Activated T-helper 17 cell treated with anti-CD3 and anti-CD28 coated beads, Interleukin-2, amount 50 U/mL, for 72 hours (primary cell): ENCODE measurements at places on chromosomes 7 and 10. TPM values are rescaled to one million over a fixed set of nuclear protein-coding genes. Genes with fewer than 3 reads are reported as not detected.
A peak's percentile ranks its signal among the peaks of the same experiment; 100 is the strongest.

DNA sequence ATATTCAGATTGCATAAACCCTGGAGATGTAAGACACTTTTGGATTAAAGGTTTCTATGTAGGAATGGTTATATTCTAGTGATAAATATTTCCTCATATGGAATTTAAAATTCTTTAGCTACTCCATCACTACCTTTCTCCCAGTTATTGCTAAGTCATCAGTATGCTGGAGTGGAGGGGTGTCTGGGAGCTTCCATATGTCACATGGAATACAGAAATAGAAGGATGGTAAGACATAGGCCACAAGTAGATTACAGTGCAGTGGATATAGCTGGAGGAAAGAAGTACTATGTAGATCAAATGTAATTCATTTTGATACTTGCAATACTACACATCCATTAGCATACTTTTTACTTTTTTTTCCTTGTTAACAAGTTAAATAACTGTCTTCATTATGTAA is 428.4 kb downstream of the ARL4A start:
- no peak for ATAC-seq

- ATAC-seq: no peak
Observed at GRCh38 chr7:13044309-13044708, 356.9 kb downstream of the ARL4A start.

DNA sequence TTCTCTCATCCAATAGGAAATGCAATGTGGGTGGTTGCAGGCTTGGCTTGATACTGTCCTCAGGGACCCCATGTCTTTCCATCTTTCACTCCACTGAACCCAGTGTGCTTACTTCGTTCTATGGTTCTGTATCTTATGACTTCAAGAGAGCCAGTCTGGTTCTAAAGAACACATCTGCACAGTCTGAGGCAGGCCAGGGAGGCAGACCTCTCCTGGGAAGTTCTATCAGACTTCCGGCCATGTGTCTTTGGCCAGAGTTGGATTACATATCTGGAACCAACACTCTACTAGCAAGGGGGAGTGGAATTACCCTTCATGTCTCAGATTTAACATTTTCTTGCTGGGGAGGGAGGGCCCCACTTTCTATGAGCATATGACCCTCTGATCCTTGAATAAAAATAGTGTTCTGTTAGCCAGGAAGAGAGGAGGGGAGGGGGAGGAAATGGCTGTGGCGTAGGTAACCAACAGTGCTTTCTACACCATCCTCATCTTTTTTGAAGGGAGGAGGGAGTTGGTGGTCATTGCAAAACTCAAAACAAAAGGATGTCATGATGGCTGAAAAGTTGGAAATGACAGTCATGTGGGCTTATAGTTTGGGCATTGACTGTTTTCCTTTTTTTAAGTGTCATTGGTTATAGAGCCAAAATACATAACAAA is 370.2 kb downstream of the GATA3 start:
- peak; percentile 38 for ATAC-seq

- ATAC-seq: no peak
Observed at GRCh38 chr7:36372156-36372555, 17.5 kb upstream of the ANLN start.

The TMEM196 gene
- total RNA-seq: not detected

The CCDC136 gene
- total RNA-seq: 11.7 TPM

The PDCD11 gene
- total RNA-seq: 79.5 TPM
